ENCODE measurements at places on chromosomes 12 and 14.

DNA sequence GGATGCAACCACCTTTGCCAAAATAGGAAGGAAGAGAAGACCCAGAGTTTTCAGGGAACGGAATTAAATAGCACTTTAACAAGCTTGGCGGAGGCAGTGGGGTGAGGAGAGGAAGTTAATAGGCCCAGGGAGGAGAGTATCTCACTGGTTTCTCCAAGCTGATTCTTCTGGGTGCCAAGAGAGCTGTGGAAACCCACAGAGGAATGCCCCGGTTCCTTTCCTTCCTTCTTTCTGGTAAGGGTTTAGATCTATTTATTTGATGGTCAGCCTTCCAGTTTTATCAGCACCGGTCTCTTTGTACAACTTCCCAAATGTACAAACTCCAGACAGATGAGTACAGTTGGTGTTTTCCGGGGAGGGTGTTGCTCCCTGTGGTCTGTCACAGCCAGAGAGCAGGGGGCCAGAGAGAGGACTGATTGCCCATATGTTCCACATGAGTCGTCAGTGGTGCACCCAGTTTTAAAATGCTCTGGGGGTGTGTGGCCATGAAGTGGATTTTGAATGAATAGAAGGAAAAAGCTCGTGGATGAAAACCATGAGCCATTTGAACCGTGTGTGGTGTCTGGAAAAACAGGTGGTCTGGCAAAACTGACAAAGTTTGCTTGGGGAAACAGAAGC lies 26.6 kb downstream of the PRKCH start:
- no peak for DNase-seq

DNA sequence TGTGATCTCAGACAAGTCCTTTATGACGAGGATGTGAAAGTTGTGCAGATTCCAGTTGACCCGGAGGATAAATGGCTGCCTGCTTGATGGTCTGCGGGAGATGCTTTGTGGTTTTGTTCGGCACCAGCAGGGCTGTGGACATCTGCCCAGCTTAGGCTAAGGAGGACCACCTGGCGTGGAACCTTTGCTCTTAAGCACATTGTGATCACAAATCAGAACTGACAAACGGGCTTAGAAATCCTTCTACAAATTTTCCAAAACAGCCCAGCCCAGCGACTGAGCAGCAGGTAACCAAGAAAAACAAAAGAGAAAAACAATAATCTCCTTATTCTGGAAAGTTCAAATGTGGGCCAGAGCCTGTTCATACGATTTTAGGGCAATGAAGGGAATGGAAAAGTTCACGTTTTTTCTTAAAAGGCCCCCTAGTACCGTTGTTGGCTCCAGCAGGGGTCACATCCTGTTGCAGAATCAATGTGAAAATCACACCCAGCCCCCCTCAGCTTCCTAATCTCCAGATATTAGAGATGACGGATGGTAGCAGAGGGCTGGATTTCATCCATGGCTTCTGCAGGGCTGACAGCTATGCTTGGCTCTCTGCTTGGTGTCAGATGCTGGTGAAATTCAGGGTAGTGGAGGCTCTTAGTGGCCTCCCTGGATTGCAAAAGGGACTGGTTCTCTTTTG lies 81.1 kb upstream of the RFLNA start:
- no peak for DNase-seq

DNA sequence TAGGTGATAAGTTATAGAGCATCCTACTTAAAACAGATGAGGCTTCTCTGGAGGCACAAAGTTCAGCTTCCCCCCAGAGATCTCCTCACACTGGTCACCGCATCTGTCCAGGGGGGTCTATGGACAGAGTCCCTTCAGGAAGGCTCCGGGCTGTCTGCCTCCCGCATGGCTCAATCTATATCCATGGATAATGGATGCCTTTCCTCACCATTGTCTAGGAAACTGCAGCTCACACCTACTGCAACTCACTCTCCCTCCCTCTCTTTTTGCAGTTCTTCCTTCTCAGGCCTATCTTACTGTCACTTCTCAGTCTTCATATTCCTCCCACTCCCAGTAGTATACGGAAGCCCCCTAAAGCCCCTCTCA lies 100.6 kb upstream of the BCL2L14 start:
- DNase-seq, result no peak

DNA sequence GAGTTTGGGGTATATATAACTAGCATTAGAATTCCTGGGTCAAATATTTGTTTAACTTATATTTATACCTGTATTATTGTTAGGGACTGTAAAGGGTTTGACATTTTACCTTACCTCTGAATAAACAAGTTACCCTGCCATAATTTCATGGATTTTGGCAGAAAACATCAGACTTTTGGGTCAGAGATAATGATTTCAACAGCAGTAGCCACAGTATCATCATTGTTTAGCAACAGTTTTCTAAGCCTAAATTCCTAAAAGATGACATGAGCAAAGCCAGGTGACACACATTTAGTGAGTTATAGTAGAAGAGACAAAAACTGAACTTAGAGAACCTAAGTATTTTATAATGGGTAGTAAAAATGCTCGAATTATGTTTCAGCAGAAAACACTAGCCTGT lies 954.4 kb downstream of the TRHDE start:
- DNase-seq, result no peak

GRCh38 chr12:30482650-30483049 lies 213.0 kb downstream of the IPO8 start:
- no peak for DNase-seq

DNA sequence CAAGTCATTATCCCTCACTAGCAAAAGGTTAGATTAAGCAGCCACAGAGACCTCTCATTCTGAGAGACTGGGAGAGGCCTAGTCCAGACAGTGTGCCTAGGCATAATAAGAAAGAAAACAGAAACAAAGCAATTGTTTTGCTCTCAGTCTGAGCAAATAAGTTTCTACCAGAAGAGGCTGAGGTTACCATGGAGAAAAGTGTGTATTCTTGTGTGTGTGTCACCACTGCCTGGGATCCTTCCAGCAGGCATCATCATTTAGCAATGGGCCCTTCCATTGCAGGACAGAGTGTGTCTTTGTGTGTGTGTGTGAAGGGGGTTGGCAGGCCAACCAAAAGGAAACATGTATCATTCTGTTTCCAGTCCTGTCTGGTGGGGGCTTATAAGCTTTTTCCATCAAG lies 3.7 kb downstream of the EFS start:
- no peak for DNase-seq

DNA sequence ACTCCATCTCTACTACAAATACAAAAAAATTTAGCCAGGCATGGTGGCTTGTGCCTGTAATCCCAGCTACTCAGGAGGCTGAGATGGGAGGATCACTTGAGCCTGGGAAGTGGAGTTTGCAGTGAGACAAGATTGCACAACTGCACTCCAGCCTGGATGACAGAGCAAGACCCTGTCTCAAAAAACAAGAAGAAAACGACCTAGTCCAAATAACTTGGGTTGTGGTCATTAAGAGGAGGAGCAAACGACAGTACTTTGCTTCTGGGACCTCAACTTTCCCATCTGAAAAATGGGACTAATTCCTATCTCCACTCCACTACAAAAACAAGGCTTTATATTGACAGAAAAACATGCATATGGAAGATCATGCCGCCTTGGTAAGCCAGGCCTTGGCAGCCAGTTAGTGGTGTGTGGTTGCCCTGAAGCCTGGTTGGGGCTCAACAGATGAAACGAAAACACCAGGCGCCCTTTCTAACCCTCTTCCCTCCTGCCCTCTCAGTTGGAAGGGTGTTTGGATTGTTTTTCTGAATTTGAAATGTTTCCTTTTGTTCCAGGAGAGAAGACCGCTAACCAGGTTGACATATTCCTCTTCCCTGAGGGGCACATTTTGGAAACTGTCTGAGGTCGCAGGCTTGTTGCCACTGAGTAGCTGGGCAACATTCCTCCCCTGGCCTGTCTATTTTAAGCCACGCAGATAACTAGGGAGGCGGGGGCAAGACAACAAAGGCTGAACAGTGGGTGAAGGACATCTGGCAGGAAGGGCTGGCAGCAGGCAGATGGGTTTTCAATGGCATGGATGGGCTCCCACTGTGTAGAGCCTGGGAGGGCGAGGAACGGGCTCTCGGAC lies 13.7 kb upstream of the VPS37B start:
- DNase-seq, result no peak
